ENCODE measurements at places on chromosomes 2 and 18.

DNA sequence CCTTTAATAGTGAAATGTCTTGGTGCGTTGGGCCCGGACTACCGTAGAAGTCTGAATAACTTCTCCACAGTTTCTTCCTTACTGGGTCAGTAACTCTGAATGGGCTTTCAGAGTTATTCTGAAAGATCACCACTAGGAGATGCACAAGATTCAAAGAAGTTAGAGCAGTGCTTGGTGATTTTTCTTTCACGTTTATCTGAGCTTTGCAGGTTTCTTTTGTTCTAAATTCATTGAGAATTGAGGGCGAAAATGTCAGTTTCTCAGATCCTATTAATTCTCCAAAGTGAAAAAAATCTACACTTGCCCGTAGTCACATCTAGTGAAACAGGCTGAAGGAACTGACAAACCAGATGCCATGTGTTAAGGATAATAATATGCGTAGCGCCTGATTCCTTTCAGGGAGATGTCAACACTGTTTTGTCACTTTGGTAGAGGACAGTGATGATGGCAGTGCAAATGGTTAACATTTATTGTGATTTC, 70.1 kb downstream of the QPCT start:
- DNase-seq: no peak

DNA sequence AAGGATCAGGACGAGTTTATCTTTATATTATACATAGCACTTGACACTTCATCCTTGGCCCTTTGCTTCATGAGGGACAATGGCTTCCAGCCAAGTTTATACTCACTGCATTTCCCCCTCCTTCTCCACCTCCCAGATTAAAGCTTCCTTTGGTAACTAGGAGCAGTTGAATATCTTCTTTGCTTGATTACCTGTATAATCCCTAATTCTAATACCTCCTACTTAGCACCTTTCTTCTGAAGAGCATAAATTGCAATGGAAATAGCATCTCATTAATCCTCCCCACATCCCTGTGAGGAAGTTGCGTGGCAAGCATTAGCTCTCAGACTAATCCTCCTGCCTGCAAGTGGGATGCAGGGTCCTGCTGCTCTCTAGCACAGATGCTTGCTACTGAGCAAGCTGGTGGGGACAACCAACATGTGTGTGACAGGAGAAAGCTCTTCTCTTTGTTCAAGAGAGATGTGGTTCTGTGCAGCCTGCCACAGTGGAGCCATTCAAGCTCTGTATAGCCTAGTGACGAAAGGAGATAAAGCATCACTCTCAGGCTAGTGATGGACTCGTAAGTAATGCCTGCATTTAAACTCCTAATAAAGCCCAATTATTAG, 19.1 kb downstream of the KLHL14 start:
- DNase-seq: no peak

- DNase-seq: no peak
Measured at GRCh38 chr2:217206907-217207698, 347.2 kb upstream of the TNP1 start.

DNA sequence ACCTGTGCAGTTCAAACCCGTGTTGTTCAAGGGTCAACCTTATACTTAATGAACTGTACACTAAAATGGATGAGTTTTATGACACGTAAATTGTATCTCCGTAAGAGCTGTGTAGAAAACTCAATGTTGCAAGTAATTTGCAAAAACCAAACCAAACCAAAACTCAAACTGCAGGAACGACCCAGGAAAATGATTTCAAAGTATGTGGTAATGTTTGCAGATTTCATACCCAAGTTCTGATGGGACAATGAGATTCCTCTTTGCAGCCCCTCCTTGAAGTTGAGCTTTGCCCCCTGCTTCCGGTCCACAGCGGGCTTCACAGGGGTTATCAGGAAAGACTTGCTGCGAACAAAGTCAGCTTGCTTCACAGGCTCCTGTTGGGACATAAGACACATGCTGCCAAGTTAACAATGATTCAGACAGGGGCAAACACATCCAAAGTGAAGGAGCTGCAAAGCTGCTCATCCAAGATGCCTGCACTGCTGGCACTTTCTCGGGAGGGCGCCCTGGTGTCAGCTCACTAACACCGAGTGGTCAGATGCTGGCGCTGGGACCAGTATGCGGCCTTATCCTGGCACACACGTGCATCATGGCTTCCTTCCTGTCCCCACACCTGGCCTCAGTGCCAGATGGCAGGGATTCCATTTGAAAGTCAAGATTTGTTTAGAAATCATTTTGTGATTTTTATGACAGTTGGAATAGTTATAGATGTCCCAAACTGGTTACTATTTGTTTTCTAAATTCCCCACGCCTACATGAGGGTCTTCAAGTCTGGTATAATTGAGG, 65.2 kb upstream of the MGAT4A start:
- DNase-seq: no peak

DNA sequence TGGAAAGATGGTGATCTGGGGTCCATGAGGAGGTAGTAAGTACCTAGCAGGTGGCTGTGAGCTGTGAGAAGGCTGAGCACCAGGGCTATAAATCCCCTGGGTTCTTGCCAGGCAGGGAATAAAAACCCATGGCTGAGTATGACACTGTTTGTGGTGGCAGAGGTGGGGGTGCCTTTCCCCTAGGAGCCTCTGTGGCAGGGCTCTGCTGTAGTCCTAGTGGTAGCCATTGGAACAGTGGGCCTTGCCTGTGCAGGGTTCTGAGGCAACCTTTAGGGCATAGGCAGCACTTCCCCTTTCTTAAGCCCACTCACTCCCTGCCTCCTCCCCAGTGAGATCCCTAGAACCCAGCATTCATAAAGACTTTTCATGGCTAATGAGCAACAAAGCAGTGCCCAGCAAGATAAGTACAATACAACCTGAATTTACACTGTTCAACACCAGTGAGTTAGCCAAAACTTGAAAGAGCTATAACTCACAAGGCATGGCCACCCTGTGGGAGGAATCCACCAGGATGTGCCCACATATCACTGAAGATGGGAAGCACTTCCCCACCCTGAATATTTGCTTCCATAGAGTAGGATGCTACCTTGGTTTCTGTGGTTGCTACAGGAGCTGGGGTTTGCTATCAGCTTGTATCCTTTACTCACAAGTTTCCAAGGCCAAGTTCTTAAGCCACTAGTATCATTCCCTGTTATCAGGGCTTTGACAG, 100.9 kb upstream of the NEUROD1 start:
- DNase-seq: no peak
